Upper lobe of left lung (tissue), 6 donors: ENCODE measurements at places on chromosomes 4 and X.

GRCh38 chr4:13452927-13453579, 31.1 kb downstream of the RAB28 start:
- DNase-seq, result no peak

DNA sequence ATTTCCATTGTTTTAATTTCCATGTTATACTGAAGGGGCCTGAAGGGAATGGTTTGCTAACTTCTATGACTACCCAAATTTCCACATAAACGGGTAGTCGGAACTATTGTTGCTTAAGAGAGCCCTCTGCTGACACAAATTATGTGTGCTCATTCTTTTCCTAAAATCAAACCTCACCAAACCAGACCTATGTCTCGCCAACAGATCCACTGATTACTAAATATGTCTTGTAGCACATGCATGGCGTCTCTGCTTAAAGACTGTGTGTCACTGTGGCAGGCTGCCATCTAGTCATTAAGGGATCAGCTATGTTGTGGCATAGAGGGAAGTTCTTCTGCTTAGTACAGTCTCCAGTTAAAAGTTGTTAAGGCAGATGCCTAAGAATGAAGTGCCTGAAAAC, 25.1 kb downstream of the PIR start:
- no peak for DNase-seq

- no peak for DNase-seq
These were observed 40.1 kb upstream of the HMGB3 start for GRCh38 chrX:150942942-150943594.

GRCh38 chr4:65580551-65580950, 89.7 kb downstream of the EPHA5 start:
- no peak for DNase-seq

- no peak for DNase-seq
These were observed 101.7 kb upstream of the KIT start for GRCh38 chr4:54556051-54556450.

DNA sequence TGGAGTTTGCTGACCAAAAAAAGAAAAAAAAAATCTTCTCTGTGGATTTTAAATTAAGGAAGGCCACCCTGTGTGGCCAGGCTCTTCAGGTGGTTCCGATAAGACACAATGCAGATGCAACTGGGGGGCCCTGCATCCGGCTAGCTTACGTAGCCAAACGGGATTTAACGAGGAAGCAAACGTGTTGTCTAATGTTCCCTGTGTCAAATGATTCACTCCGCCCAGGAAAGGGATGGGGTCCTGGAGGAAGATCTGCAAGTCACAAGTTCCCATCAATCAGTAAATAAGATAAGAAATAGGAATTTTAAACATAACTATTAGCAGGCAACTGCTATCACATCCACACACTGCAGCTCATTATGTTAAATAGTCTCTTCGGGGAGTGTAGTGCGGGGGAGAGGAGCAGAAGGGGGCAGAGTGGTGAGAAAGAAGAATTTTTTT, 216.4 kb upstream of the GYPA start:
- no peak for DNase-seq

DNA sequence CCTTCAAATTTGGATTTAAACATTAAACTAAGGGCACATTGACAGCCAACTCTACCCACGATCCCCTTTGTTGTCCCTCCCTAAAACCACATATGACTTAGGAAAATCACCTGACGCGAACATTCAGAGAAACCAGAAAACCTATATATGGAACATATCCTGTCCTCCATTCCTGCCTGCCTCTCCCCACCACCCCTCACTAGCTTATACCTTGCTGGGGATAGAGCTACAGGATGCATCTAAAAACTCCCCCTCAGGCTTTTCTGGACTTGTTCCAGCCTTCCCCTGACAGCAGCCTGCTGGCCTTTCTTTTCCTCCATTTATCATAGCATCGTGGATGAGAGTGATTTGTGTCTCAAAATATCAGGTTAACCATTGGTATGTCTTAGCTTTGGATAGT, 8.8 kb downstream of the STK26 start:
- DNase-seq, result no peak

- DNase-seq, result no peak
These were observed 12.5 kb downstream of the ZBTB33 start for GRCh38 chrX:120262859-120263708.

DNA sequence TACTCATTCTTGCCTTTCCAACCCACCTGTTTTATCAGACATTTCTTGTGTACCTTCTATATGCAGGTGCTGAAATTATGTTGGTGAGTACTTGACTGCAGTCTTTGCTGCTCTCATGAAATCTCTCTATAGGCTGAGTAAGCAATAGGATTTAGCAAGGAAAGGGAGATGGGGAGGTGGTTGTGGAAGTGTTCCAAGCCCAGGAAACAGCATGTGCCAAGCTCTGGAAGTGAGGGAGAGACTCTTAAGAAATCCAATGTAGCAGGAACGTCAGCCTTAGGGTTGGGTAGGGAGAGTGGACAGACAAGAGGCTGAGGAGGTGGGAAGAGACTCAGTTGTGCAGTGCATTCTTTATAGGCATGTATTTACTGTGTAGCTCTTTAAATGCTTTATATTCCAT, 5.6 kb downstream of the SEPTIN11 start:
- DNase-seq, result no peak

DNA sequence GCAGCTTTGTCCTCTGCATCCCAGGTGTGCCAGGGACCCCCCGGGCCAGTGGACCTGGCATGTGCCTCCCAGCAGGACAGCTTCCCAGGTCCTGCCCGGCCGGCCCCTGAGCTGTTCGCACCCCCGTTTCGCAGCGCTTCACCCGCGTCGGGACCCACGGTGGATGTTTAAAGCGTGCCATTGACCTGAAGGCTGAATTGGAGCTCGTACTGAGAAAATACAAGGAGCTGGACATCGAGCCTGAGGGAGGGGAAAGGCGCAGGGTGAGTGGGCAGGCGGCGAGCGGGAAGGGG, 7.9 kb downstream of the UVSSA start:
- peak; percentile 77 for DNase-seq

- DNase-seq, result no peak
These were observed 18.7 kb upstream of the ALG13 start for GRCh38 chrX:111662292-111662691.

- no peak for DNase-seq
These were observed 43.9 kb upstream of the ACSL4 start for GRCh38 chrX:109776986-109777385.

- DNase-seq, result no peak
These were observed 1031.9 kb downstream of the FAT4 start for GRCh38 chr4:126346654-126347053.

GRCh38 chr4:168864821-168865541, 145.1 kb downstream of the CBR4 start:
- DNase-seq, result no peak

DNA sequence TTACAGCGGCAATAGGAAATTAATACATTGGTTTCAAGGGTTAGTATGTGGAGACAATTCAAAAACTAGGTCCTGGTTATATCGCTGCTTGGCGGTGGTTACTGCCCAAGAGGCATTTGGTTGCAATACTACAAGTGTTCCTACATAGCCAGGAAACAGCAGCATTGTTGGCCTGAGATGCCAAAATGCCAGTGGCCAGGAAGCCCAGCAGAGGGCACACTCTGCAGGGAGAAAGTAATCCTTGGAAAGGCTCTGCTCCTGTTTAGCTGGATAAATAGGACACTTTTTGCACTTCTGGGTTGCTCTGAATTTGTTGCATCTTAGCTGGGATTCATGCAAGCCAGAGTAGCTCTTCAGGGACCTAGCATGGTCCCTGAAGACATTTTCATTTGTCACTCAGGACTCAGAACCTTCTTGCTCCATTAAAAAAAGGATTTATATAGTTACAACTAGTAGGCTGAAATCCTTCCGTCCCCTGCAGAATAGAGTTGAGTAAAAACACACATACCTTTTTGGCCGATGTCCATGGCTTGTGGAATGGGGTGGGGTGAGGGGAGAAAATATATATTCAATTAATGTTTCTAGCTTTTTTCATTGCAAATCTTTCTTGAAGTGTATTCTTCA, 8.1 kb upstream of the GPR119 start:
- no peak for DNase-seq

- peak; percentile 68 for DNase-seq
These were observed 63.1 kb downstream of the TSC22D3 start for GRCh38 chrX:107712231-107713202.

DNA sequence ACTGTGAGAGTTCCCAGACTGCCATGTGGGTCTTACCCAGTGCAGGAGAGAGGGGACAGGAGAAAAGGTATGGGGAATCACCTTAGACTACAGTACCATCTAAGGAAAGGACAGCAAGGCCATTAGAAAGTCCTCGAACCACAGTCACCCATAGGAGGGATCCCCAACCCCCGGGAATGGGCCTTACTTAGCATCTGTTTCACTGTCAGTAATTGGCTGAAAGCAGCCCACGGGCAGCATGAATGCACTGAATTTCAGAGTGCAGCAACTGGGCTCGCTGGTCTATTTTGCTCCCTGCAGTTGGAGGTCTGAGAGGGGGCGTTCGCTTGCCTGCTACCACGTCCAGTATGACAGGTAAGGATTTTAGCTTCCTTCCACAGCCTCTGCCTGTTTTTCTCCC, 50.4 kb upstream of the KLHL8 start:
- no peak for DNase-seq

DNA sequence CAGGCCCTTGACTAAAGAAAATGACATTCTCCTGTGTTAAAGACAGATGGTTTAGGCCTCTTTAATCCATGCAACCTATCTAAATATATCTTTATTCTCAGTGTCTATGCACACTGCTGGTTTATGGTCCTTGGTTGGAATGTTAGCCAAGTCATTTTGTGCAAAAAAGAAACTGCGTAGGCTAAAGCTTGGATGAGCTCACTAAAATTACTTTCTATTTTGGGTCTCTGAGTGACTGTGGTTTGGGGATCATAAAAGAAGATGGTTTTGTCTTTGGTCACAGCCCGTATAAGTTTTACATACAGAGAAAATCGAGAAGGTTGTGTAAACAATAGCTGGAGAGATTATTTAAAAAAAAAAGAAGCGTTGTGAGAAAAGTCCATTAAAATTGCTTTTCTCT, 443.6 kb downstream of the UBE2NL start:
- no peak for DNase-seq
